Cortex of kidney (tissue), 1 donor: ENCODE measurements at places on chromosomes 5 and 9.

DNA sequence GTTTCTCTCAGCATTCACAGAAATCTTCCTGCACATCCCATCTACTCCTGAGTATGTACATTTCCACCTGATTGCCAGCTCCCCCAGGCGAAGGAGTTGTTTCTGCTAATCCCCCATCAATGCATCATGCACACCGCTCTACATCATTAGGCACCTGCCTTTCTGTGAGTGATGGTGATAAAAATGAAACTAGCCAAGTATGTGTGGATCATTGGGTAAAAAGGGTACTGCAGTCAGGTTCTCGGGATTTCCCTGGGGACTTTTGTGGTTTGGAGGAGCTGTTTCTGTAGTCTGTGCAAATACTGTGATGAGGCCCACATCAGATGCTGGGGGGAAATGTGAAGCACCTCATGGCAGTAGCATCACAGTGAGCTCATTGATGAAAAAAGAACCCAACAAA is 30.4 kb downstream of the CAMK4 start:
- DNase-seq, result no peak

- no peak for DNase-seq
Observed at GRCh38 chr5:178058321-178059012, 54.9 kb upstream of the N4BP3 start.

DNA sequence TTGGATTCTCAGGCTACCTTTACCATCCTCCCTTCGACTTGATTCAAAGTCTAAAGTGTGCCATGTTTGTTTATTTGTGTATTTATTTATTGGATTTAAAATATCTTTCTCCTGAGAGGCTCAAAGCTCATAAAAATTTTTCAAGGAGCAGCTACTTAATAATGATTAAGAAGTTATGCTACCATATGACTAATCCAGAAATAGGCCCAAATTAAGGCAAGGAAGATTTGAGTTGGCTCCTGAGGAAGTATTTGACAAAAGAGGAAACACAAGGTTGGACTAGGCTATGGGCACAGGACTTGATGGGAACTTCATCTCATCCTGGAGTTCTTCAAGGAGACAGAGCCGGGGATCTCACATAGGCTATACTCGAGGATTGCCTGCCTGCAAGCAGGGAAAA is 22.4 kb upstream of the PPP2CA start:
- no peak for DNase-seq

GRCh38 chr5:13350767-13351166 is 593.7 kb downstream of the DNAH5 start:
- DNase-seq, result no peak

DNA sequence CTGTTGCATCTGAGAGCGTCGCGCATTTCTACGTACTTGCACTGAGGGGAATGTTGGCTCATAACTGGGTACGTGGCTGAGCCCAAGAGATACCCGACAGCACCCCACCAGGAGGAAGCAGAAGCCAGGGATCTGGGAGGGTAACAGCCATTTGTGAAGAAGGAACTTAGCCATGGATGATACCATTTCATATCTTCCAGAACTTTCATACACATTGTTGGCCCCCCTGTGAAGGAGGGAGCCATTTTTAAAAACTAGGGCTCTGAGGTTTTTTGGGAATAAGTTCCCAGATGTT is 101.4 kb upstream of the SLC44A1 start:
- DNase-seq, result no peak
